ENCODE measurements at places on chromosomes 5 and 9.

- DNase-seq: no peak
Measured at GRCh38 chr9:16680975-16681651, 189.4 kb downstream of the BNC2 start.

GRCh38 chr5:76765249-76765648 lies 49.3 kb downstream of the F2R start:
- no peak for DNase-seq

DNA sequence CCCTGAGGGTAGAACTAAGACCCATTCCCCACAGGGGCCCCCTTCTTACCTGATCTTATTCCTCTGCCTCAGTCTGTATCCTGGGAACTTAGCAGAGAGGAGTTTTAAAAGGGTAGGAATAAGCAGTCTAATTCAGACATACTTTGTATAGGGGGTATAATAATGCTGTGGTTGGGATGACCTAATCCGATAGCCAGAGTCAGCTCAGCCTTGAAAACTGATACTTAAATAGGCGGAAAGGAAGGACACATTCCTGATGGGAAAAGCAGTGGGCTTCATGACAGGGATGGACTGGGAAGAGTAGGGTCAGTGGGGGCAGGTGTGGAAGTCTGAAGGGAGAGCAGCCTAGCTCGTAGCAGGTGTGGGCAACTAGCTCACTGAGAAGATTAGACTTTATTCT lies 52.2 kb upstream of the TESK1 start:
- no peak for DNase-seq

DNA sequence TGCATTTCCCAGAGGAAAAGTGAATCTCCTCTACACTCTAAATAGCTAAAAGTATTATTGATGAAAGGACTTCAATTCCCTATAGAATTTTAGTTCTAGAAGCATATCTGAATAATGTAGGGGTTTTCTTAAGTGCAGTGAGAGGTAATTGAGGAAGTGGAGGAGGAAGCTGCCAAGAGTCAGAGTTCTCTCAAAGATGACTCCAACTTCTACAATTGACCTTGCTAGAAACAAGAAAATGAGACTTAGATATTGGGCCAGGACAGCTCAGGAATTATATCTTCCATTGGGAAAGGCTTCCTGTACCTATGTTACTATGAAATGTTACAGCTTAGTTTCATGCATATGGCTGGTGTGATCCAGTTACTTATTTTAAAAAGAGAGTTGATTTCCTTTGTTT lies 10.4 kb upstream of the F2R start:
- no peak for DNase-seq

DNA sequence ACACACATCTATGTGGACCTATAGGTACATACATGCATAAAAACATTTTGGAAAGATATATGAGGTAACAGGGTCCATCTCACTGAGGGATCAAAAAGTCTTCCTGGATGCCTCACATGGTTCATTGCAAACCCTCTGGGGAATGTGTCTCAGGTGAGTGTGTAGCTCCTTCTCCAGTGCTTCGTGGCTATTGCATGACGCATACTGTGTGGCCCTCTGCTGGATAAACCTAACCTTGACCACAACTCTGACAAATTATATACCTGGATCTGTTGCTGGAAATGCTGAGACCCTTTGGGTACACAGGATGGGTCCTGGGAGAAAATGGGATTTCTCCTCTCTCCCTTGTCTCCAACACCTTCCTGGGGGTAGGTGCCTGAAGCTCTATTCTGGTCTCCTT lies 91.9 kb downstream of the JAKMIP2 start:
- no peak for DNase-seq

GRCh38 chr9:127633216-127633862 lies 21.3 kb downstream of the STXBP1 start:
- DNase-seq: no peak

- no peak for DNase-seq
Measured at GRCh38 chr9:101421653-101422065, 13.9 kb downstream of the ALDOB start.

- DNase-seq: no peak
Measured at GRCh38 chr9:99113414-99114048, 8.6 kb downstream of the TGFBR1 start.

- DNase-seq: no peak
Measured at GRCh38 chr5:43033841-43034590, 6.1 kb downstream of the ANXA2R start.

DNA sequence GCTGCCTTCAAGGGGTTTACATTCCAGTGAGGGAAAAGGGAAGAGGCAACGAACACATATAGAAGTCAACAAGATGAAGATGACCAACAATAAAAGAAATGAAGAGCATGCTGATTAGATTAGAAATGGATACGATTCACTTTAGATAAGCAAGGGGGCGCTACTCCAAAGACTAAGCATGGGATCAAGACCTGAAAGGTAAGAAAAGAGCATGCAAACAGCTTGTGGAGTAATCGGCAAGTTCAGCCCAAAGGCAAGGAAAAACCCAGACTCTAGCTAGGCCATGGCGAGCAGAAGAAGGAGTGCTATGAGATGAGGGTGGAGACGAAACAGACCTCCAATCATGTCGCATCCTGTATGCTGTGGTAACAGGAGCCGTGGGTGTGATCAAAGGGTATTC lies 124.4 kb downstream of the FANCC start:
- DNase-seq: no peak

DNA sequence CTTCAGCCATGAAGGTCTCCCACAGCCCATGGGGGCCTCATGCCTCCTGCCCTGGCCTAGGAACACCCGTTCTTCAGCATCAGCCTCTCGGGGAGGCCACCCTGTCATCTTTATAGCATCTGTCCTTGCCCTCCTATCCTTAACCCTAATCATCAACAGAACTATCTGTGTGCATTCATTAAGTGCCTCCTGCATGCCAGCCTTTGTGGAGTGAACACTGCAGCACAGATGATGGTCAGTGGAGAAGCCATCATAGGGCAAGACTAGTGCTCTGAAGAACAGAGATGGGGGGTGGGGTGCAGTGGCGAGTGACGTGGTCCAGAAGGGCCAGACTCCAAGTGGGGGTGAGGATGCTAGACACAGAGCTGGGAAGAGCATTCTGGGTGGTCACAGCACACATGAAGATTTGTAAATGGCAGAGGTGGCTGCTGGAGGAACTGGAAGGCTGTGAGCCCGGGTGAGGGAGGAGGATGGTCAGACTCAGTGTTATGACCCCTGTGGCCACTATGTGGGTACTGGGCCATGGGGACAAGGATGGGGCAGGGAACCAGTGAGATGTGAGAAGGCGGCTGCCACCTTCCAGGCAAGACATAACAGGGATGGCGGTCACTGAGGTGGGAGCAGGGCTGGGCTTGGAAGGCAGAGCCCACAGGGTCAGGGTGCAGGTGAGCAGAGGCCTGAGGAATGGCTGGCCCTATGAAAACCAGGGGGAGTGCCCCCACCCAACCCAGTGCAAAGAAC lies 3.6 kb upstream of the CARD19 start:
- peak; percentile 6 for DNase-seq

DNA sequence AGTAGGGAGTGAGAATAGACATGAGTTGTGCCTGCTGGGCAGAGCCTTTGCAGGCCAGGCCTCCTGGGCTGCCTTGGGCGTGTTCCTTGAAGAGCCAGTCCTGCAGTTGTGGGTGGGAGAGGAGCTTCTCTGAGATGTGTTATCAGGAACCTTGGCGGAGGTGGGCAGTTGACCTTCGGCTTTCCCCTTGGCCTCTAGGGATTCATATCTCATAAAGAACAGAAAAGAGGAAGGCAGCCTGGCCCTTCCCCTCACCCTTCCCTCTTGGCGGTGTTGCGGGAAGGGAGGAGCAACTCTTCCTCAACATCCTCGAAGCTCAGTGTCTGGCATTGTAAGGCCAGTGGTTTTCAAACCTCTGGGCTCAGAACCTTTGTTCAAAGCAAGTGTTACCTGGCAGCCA lies 59.2 kb downstream of the DAPK1 start:
- no peak for DNase-seq

GRCh38 chr5:87949676-87950631 lies 318.7 kb downstream of the TMEM161B start:
- no peak for DNase-seq

- no peak for DNase-seq
Measured at GRCh38 chr9:95836072-95836471, 39.4 kb upstream of the ERCC6L2 start.

GRCh38 chr5:56700711-56701110 lies 114.6 kb upstream of the MAP3K1 start:
- no peak for DNase-seq

DNA sequence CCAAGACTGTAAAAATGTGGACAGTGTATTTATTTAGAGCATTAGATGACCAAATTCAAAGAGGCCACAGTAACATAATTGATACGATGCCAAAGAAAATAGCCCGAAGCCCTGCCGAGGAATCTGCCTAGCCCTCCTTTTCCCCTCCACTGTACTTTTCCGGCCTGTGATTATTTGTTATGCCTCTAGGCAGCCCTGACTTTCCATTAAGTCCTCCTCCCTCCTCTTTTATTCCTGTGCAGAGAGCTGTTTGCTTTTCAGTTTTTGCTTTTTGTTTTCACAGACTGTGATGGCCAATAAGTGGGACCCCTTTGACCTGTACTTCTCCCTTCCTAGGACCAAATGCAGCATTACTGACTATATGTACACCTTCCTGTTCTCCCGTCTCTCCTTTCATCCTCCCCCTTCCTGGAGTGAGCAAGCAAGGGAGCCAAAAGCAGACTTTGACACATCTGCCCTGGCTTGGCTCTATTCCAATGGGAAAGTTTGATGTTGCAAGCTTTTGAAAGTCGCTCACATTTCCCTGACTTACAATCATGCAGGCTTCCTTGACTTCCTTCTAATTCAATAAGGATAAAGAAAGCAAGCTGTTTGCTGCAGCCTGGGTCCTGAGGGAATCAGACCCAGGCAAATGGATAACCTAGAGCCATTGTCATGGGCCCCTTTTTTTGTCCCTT lies 76.1 kb downstream of the NREP start:
- DNase-seq: no peak

DNA sequence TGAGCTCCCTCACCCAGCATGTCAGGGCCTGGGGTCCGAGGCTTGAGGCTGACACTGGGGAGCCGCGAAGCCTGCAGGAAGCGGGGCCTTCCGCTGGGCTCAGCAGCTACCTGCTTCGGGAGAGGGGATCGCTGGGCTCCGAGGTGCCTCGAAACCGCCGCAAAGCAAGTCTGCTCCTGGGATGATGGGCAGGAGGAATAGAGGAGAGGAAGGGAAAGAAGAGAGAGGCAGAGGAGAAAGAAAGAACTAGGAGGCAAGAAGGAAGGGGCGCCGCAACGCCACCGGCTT lies 1.5 kb upstream of the PRDM12 start:
- no peak for DNase-seq

GRCh38 chr5:18975624-18976023 lies 1012.4 kb downstream of the CDH18 start:
- no peak for DNase-seq

GRCh38 chr5:1010181-1010510 lies 1.5 kb downstream of the NKD2 start:
- DNase-seq: no peak

DNA sequence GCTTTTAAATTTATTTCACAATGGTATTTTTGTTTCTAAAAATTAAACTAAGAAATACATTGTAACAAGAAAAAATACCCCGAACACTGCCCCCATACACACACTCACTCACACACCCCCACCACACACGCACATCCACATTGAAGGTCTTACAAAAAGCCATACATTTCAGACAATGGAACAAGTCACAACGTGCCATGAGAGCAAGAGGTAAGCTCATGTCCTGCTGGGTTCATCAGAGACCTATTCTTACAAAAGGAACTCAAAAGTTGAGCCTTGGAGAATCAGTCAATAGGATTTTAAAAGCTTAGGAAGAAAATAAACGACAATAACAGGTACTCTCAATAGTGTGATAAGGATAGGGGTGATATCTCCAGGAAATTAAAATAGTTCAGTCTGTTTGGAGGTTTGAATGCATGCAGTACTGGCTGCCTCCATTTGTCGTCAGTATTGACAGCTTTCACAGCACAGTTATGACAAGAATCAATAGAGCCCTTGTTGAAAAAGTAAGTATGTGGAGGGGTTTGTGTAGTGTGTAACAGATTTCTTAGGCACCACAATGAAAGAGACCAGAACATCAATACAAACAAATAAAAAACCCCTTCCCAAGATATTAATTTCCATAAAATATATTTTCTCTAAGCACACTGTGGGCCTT lies 1826.2 kb upstream of the CDH6 start:
- DNase-seq: no peak

- DNase-seq: no peak
Measured at GRCh38 chr5:56155992-56156584, 77.0 kb downstream of the ANKRD55 start.
